Chondrocyte (in vitro differentiated cells): ENCODE measurements at places on chromosomes 16 and 17. TPM values are rescaled to one million over a fixed set of nuclear protein-coding genes. Genes with fewer than 3 reads are reported as not detected.

The AURKB gene
- total RNA-seq: 8.6 to 14.1 TPM (median 8.9 TPM) in 3 replicates

The HIGD1B gene
- 0.82 to 0.97 TPM in 2 of 3 replicates, not detected in the other for total RNA-seq

The NPB gene
- 0.48 to 1.3 TPM (median 1.3 TPM) in 3 replicates for total RNA-seq

The TMC8 gene
- 0.40 to 0.97 TPM in 2 of 3 replicates, not detected in the other for total RNA-seq

The LITAFD gene
- total RNA-seq: not detected in 3 replicates
